GM18507 (cell line): ENCODE measurements at places on chromosomes 11 and 22.

GRCh38 chr11:15484398-15484797 lies 369.7 kb downstream of the INSC start:
- DNase-seq, result no peak

GRCh38 chr11:66967670-66968425 lies 7.3 kb upstream of the C11orf86 start:
- DNase-seq, result no peak

GRCh38 chr22:46267431-46268279 lies at the start of gene TTC38:
TSS of gene TTC38 (plus strand) at chr22:46268008. CDS start at chr22:46268040, 32 bp downstream.
- peak; percentile 85 for DNase-seq

GRCh38 chr11:3230636-3231549 lies 1.3 kb downstream of the MRGPRE start:
- DNase-seq, result no peak

- DNase-seq, result no peak
Observed at GRCh38 chr11:128734832-128735224, 41.0 kb downstream of the FLI1 start.

GRCh38 chr22:49371325-49372110 lies 456.2 kb downstream of the BRD1 start:
- no peak for DNase-seq

- DNase-seq, result no peak
Observed at GRCh38 chr11:118917481-118918127, 8.1 kb downstream of the BCL9L start.

GRCh38 chr11:23961503-23962338 lies 535.1 kb upstream of the LUZP2 start:
- DNase-seq, result no peak

DNA sequence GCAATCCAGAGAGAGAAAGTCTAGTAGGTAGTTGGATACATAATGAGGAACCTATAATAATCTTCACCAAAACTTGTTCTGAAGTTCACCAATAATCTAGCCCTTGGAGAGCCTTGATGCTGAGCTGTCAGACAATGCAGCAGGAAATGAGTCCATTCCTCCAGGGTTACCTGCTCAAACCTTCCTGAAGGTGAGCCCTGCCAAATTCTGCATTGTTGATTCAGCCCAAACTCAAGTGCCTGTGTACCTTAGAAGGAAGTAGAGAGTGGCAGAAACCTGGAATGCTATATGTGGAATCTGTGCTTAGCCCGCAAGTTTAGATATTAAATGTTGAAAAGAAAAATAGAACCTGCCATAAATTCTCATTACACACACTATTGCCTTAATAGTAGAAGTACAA lies 77.4 kb upstream of the SPON1 start:
- no peak for DNase-seq

GRCh38 chr22:20243537-20244249 lies 24.4 kb downstream of the RTN4R start:
- no peak for DNase-seq

- no peak for DNase-seq
Observed at GRCh38 chr22:39739338-39740027, 154.1 kb downstream of the ENTHD1 start.

DNA sequence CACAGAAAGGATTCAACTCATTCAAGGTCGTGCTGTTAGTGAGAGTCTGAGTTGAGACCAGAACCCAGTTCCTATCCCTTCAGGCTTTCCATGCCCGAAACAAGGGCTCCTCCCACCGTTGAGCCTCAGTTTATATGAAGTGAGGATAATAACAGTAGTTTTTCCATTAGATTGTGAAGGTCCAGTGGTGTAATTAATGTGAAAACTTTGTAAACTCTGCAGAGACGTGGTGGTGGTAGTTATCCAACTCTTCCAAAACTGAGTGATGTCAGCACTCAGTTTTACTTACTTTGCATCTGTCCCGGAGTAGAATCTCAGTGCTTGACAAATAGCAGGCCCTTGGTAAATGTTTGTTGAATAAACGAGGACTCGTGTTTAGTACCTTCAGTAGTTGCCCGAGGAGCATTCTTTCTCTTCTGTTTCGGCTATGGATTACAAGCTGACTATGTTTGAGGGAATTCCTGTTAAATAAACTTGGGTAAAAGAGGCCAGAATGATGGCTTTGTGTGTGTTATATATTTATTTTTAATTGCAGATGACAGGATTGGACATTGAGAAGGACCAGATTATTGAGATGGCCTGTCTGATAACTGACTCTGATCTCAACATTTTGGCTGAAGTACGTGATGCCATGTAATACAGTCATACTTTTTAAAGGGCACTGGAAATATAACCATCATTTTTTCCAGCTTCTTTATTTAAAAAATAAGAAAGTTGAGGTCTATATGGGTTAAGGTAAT lies 1.0 kb downstream of the REXO2 start:
- peak; percentile 2 for DNase-seq

GRCh38 chr11:117551761-117552343 lies 224.2 kb downstream of the CEP164 start:
- no peak for DNase-seq

GRCh38 chr11:2945031-2945756 lies 16.0 kb upstream of the PHLDA2 start:
- DNase-seq, result no peak

- peak; percentile 53 for DNase-seq
Observed at GRCh38 chr11:64148226-64148916, 17.5 kb downstream of the MACROD1 start.

- DNase-seq, result no peak
Observed at GRCh38 chr22:47015589-47016178, 253.2 kb downstream of the TBC1D22A start.
